Aorta (tissue), 5 donors: ENCODE measurements at places on chromosomes 7 and 10.

DNA sequence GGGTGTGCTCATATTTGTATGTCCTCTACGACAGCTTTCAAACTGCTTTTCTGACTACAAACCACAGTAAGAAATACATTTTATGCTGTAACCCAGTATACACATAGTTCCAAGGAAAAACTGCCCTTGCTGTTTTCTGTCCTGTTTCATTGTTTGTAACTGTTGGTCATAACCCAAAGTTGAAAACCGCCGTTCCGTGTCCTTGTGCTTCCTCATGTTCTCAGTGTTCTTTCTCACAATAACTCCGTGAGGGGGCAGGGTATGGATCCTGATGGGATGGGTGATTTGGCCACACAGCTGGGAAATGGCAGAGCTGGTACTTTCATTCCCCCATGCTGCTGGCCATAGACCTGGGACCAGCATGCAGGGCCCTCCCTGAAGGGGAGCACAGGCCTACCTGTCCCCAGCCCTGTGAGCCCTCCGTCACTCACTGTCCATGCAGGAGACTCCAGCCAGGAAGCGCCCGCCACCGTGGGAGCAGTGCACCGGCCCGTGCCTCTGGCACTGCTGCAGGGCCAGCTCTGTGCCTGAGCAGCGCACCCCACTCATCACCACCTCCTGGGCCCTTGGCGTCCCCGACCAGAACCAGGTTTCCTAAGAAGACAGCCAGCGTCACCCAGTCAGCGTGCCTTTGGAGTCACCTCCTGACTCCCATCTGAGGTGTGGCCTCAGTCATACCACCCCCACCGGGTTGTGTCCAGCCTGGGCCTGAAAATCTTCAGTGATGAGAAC, 12.7 kb downstream of the LOXL4 start:
- no peak overlapping the region for H3K27ac ChIP-seq
- no peaks in the 10 kb centered on the region for H3K27me3 ChIP-seq
- no peak for DNase-seq
- no peak overlapping the region for H3K4me3 ChIP-seq
- no peaks in the 10 kb centered on the region for H3K4me1 ChIP-seq

DNA sequence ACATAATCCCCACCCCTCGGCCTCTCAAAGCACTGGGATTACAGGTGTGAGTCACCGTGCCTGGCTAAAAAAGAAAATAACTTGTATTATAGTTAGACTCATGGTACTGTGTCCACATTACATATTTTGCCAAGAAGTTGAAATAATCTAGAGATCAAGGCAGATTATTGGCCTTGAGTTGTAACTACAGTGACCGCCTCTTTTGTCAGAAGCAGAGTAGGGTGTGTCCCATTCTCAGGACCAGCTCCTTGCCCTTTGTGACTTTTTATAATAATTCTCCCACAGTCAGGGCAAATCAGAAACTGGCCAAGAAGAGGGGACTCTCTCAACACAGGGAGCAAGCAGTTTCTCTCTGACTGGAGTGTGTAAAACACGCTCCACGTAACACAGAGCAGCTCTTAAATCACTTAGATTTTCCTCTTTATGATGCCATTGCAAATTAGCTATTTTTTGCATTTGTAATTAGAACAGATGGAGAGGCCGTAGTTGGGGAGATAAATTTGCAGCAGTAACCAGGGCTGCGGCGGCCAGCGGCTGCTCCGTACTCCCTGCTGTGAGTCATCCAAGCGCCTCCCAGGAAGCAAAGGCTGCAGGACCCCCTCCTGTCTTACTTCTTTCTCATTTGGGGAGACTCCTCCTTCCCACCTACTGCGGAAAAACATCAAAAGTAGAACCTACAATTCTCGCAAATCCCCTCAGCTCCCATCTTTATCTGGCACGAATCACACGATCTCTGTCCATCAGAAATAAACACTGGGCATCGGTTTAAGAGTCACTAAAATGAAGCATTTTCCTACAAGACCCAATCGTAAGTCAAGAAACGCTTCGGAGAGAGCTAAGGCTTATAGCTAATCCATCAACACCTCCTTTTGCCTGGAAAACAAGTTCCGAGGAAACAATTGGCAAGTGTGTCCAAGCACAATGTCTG, 32.1 kb upstream of the MSRB2 start:
- DNase-seq = peak; percentile 79
- H3K27ac ChIP-seq = peak overlapping the region; percentile 18
- H3K4me3 ChIP-seq = no peak overlapping the region
- H3K27me3 ChIP-seq = no peaks in the 10 kb centered on the region
- no peaks in the 10 kb centered on the region for H3K36me3 ChIP-seq

DNA sequence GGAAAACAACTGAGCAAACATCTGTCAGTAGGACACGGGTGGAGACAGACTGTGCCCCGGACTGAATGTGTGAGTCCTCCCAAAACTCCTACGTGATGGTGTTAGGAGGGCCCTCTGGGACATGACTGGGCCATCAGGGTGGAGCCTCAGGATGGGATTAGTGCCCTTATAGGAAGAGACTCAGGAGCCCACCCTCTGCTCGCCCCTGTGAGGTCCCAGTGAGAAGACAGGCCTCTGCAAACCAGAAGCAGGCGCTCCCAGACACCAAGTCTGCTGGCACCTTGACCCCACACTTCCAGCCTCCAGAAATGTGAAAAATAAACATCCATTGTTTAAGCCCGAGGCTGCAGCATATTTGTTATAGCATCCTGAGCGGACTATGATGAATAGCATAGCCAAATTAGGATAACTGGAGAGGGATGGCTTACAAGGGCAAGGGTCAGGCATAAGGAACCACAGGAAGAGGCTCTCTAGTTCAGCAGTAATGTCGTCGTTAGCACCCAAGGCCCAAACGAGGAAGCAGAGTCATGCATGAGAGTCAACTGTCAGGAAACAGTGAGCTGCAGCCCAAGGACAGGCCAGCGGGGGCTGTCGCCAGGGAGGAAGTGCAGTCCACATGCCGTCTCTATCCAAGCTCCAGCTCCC, 50.6 kb downstream of the PTPRN2 start:
- H3K27me3 ChIP-seq = no peaks in the 10 kb centered on the region
- no peak overlapping the region for H3K4me3 ChIP-seq
- no peaks in the 10 kb centered on the region for H3K36me3 ChIP-seq
- no peaks in the 10 kb centered on the region for H3K4me1 ChIP-seq
- no peak overlapping the region for H3K27ac ChIP-seq
- DNase-seq = peak; percentile 0

DNA sequence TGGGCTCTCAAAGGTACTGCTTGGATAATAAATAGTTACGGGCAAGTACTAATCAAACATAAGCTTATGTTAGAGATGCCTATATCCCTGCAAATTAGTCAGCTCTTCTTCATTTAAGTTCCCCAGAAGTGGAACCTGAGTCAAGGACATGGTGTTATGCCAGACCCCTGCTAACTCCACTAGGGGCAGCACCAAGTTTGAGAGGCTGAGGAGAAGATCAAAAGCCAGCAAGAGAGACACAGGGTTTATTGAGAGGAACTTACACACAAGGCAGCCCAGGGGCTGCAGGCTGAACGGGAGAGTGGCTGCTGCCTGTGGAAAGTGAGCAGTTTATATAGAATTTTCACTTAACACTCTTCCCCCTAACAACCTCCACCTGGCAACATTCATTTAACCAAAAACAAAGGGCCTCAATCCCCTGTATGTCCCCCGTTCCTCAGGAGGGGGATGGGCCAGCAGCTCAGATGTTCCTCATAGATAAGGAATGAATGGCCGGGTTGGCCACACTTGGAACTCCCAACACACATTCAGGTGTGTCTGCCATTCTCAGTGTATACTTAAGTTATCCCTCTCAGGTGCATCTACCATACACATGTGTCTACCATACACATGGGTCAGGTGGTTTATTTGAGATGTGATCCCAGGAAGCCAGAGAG, 62.6 kb upstream of the GHITM start:
- H3K36me3 ChIP-seq = no peaks in the 10 kb centered on the region
- H3K4me1 ChIP-seq = no peaks in the 10 kb centered on the region
- H3K4me3 ChIP-seq = no peak overlapping the region
- no peaks in the 10 kb centered on the region for H3K27me3 ChIP-seq
- H3K27ac ChIP-seq = no peak overlapping the region

- no peaks in the 10 kb centered on the region for H3K4me1 ChIP-seq
- no peak overlapping the region for H3K4me3 ChIP-seq
- no peaks in the 10 kb centered on the region for H3K36me3 ChIP-seq
Measured at GRCh38 chr10:35492386-35493195, 112.5 kb upstream of the GJD4 start.
